ENCODE measurements at places on chromosomes 7 and 10.

- H3K27me3 ChIP-seq, result no peaks in the 10 kb centered on the region
- no peak overlapping the region for H3K27ac ChIP-seq
- H3K4me1 ChIP-seq, result no peaks in the 10 kb centered on the region
- H3K4me3 ChIP-seq, result no peak overlapping the region
Observed at GRCh38 chr10:53115660-53116059, 343.1 kb upstream of the MBL2 start.

- peaks cover 3% of the 10 kb centered on the region for H3K4me1 ChIP-seq
- no peak for DNase-seq
- H3K36me3 ChIP-seq, result peaks cover 3% of the 10 kb centered on the region
- peaks cover 8% of the 10 kb centered on the region for H3K27me3 ChIP-seq
Observed at GRCh38 chr7:155984609-155985405, 172.5 kb upstream of the SHH start.

DNA sequence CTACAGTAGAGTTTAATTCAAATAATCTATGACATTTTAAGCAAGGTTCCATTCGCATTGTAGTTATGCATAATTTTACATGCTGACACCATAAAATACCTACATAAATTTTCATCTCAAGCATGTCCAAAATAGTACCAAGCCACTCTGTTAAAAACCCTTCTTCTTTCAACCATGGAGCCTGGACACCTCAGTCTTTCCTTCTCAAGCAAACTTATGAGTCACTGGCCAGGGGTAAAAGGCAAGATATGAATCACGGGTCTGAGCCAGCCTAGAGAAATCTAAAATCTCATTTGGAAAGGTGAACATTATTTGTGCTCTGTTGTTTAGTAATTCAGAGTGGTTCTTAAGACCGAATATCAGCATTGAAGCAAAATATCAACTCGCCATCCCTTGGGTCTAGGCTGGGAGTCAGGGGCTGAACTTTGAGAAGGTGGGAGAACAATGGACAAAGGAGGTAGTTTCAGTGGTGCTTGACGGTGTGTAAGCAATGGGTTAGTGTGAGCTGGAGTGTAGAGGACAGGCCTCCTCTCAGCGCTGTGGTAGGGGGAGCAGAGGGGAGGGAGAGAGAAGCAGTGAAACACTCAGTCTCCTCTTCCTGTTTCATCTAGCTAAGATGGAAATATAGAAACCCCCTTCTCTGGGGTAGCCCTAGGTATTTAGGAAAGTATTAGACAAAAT, 19.1 kb upstream of the GPAM start:
- no peaks in the 10 kb centered on the region for H3K4me1 ChIP-seq
- H3K4me3 ChIP-seq, result no peak overlapping the region
- H3K27ac ChIP-seq, result no peak overlapping the region
- H3K27me3 ChIP-seq, result peaks cover 17% of the 10 kb centered on the region
- DNase-seq, result no peak
- H3K36me3 ChIP-seq, result no peaks in the 10 kb centered on the region

DNA sequence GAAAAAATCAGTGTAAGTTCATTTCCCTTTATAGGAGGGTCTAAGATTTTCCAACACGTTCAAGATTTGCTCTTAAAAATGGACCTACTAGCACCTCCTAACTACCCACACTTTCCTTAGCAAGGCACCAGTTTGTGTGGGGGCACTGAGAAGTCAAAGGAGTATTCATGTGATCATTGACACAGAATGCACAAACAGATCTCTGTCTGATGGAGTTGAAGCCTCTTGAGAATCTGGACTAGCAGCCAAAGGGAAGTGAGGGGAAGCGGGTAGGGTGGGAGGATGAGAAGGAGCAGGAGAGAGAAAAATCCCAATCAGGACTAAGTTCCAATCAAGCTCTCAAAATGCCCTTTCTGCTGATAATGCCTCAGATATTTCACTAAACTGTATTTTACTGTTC, 4.1 kb downstream of the MMS19 start:
- H3K36me3 ChIP-seq, result peaks cover 8% of the 10 kb centered on the region
- peaks cover 38% of the 10 kb centered on the region for H3K4me1 ChIP-seq
- H3K4me3 ChIP-seq, result no peak overlapping the region
- no peak overlapping the region for H3K27ac ChIP-seq
- DNase-seq, result no peak

GRCh38 chr10:60086421-60086820, 180.1 kb upstream of the CCDC6 start:
- no peak for DNase-seq
- H3K36me3 ChIP-seq, result no peaks in the 10 kb centered on the region
- no peak overlapping the region for H3K27ac ChIP-seq

DNA sequence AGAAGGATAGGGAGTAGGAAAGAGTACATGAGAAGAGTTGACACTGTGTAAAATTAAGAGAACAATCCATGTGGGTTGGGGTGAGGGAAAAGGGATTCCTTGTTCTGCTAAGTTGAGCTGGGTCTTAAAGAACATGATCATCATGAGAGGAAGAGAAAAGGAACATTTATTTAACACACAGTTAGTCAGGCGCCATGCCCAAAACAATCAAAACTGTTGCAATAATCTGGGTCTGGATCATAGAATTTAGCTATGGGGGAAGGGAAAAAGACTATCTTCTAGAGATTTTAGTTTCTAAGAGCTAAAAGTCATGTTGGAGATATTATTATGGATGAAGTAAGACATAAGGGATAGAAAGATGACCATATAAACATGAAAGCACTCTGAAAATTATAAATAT, 178.9 kb downstream of the SEM1 start:
- no peak overlapping the region for H3K27ac ChIP-seq
- H3K36me3 ChIP-seq, result no peaks in the 10 kb centered on the region
- no peak overlapping the region for H3K4me3 ChIP-seq
- peaks cover 16% of the 10 kb centered on the region for H3K27me3 ChIP-seq
- no peaks in the 10 kb centered on the region for H3K4me1 ChIP-seq

DNA sequence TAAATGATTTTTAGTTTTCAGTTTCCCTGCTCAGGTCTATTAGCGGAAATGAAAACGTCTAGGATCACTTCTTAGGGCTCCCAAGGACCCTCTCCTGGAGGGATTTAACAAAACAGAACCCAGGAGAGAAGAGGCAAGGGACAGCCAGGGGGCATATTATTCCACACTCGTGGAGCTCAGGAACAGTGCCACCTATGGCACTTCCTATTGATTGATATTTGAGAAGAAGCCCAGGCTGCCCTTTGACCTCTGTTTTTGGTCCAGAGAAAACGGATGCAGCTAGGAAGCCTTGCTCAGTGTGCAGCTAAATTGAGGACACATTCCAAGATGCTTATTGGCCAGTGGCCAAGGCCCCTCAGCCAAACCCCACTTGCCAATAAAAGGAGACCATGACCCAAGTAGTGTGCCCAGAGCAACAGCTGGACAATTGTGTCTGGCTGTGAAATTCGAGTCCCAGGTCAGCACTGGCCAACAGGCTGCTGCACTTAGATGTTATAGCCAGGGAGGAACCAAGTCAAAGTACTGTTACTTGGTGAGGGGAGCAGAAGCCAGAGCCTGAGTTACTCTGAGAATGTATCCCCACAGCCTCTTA, 24.0 kb upstream of the GPNMB start:
- H3K4me1 ChIP-seq, result no peaks in the 10 kb centered on the region
- H3K36me3 ChIP-seq, result no peaks in the 10 kb centered on the region
- H3K27ac ChIP-seq, result no peak overlapping the region
- no peak for DNase-seq

- H3K36me3 ChIP-seq, result peaks cover 31% of the 10 kb centered on the region
- peaks cover 81% of the 10 kb centered on the region for H3K4me1 ChIP-seq
- H3K4me3 ChIP-seq, result peak overlapping the region; percentile 49
- H3K27me3 ChIP-seq, result no peaks in the 10 kb centered on the region
- H3K27ac ChIP-seq, result peak overlapping the region; percentile 82
Observed at GRCh38 chr10:14556285-14556956, 218.3 kb downstream of the FAM107B start.

- H3K27me3 ChIP-seq, result peaks cover 5% of the 10 kb centered on the region
- H3K27ac ChIP-seq, result no peak overlapping the region
- peaks cover 26% of the 10 kb centered on the region for H3K4me1 ChIP-seq
- H3K4me3 ChIP-seq, result no peak overlapping the region
- no peak for DNase-seq
Observed at GRCh38 chr7:10646194-10646593, 327.5 kb upstream of the PHF14 start.

DNA sequence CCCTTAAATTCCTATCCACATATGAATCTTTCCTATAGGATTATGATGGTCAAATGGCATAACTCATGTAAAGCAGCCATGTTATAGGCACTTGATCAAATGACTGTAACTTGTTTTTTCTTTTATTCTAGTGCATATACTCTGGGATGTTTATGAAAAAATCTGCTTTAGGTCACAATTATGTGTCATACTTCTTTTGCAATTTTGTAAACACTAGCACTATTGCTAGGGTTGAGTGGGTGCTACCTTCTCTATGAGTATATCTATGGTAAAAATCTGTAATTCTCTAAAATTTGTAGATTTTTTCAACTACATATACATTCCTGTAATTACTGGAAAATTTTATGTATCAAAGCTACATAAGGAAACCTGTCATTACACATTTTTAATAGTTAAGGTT, 50.0 kb downstream of the HGF start:
- no peak overlapping the region for H3K4me3 ChIP-seq
- H3K27ac ChIP-seq, result no peak overlapping the region
- DNase-seq, result no peak
- peaks cover 2% of the 10 kb centered on the region for H3K27me3 ChIP-seq
- H3K4me1 ChIP-seq, result no peaks in the 10 kb centered on the region

DNA sequence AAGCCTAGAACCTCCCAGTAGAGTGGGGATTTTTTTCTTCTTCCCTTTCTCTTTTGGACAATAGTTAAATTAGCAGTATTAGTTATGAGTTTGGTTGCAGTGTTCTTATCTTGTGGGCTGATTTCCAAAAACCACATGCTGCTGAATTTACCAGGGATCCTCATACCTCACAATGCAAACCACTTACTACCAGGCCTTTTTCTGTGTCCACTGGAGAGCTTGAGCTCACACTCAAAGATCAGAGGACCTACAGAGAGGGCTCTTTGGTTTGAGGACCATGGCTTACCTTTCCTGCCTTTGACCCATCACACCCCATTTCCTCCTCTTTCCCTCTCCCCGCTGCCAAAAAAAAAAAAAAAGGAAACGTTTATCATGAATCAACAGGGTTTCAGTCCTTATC, 5.4 kb downstream of the OPN1SW start:
- H3K4me3 ChIP-seq, result no peak overlapping the region
- H3K27me3 ChIP-seq, result no peaks in the 10 kb centered on the region
- H3K27ac ChIP-seq, result no peak overlapping the region
- peaks cover 46% of the 10 kb centered on the region for H3K36me3 ChIP-seq
- DNase-seq, result no peak
- H3K4me1 ChIP-seq, result no peaks in the 10 kb centered on the region

DNA sequence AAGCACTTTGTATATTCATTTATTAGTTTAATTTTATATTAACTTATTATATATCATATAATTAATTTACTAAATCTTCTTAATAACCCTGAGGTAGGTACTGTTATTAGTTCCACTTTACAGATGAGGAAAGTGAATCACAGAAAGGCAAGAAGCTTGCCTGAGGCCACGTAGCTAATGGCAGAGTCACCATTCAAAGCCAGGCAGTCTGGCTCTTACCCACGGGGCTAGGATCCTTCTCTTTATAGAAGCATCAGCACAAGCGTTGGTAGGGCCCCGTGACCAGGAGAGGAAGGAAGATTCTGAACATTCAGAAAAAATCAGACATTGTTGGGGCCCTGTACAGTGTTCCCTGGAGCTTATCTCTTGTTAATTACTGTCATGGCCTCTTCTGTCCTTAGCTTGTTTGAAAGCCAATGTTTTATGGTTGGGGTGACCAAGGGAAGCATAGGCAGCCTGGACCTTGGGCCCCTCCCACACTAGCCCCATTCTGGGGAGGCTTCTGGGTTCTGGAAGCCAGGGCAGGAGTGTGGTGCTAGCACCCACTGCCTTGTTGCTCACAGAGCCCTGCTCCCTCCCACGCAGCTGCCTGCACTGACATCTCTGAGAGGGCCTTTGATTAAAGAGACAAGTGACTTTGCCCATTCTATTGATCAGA, 31.1 kb upstream of the SLF2 start:
- H3K4me1 ChIP-seq, result peaks cover 1% of the 10 kb centered on the region
- H3K27me3 ChIP-seq, result peaks cover 14% of the 10 kb centered on the region
- no peaks in the 10 kb centered on the region for H3K36me3 ChIP-seq

- no peak overlapping the region for H3K27ac ChIP-seq
- H3K27me3 ChIP-seq, result no peaks in the 10 kb centered on the region
- DNase-seq, result no peak
- no peak overlapping the region for H3K4me3 ChIP-seq
Observed at GRCh38 chr7:32259931-32260596, 189.9 kb upstream of the PDE1C start.

DNA sequence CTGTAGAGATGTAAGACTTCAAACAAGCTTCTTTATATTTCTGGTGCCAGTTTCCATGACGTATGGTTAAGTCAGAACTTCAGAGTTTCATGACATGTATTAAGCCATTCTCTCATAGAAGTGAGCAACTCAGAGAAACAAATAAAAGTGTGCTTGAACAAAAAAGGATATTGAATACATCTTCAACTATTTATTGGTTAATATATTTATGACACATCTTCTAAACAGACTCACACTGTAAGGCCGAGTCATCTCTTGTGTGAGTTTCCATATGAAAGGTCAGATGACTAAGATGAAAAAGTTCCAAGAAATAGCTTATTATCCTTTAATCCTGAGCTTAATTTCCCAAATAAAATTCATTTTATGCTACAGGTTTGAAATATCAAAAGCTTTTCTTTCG, 105.5 kb upstream of the CSTF2T start:
- no peaks in the 10 kb centered on the region for H3K36me3 ChIP-seq
- no peak for DNase-seq
- no peak overlapping the region for H3K4me3 ChIP-seq
- no peak overlapping the region for H3K27ac ChIP-seq
- H3K27me3 ChIP-seq, result no peaks in the 10 kb centered on the region
- H3K4me1 ChIP-seq, result no peaks in the 10 kb centered on the region

DNA sequence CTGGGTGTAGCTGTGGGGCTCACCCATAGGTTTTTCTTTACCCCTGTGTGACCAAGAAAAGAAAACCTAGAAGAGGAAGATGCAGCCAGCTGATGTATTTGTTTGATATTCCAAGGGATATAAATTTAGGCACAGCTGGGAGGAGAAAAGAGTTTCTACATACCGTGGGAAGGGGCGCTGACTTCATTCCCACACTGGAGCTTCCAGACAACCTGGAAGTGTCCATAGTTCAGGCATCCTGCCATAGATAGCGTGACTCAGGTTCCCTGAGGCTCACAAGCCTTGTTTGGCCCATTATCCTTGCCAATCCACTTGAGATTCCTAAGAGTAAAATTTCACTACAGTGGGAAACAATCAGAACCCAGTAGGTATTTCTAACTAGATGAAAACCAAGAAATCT, 371.7 kb upstream of the NRP1 start:
- no peak overlapping the region for H3K27ac ChIP-seq
- no peak overlapping the region for H3K4me3 ChIP-seq
- no peak for DNase-seq
- H3K36me3 ChIP-seq, result no peaks in the 10 kb centered on the region

All from activated naive CD8-positive, alpha-beta T cell treated with anti-CD3 and anti-CD28 coated beads, Interleukin-2, amount 10 ng/mL, durations not matched to agents 7 days and 5 days (primary cell).